ENCODE measurements at places on chromosomes 2 and 18.

DNA sequence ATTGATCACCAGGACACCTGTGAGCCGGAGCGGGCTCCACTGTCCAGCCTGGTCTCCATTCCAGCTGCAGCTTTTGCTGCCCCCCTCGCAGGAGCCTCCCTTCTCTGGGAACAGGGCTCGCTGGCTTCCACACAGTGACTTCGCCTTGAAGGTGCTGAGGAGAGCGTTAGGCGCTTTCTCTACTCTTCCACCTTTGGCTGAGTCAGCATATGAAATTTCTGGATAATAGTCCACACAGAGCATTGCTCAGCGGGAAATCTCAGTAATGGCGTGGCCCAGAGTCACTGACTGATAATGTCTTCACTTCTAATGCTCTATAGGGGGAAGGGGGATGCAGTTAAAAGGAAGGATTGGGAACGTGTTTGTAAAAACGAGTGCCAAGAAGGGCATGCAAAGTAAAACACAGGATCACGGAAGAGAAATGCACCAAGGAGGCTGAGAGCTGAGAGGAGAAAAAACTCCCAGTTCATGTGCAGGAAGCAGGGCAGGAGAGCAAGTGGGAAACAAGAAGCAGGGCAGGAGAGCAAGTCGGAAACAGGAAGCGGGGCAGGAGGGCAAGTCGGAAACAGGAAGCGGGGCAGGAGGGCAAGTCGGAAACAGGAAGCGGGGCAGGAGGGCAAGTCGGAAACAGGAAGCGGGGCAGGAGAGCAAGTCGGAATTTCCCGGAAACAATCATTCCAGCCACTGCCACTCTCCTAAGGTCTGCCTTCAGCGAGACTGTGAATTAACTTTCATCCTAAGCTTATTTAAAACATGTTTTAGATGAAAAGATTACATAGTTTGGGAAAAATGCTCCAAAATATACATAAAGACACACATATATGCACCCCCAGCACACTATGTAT lies 77.7 kb downstream of the MYT1L start:
- DNase-seq: no peak

- no peak for DNase-seq
These were observed 124.5 kb upstream of the BARD1 start for GRCh38 chr2:214934006-214934405.

GRCh38 chr2:36701391-36701795 lies 4.9 kb downstream of the VIT start:
- DNase-seq: no peak

DNA sequence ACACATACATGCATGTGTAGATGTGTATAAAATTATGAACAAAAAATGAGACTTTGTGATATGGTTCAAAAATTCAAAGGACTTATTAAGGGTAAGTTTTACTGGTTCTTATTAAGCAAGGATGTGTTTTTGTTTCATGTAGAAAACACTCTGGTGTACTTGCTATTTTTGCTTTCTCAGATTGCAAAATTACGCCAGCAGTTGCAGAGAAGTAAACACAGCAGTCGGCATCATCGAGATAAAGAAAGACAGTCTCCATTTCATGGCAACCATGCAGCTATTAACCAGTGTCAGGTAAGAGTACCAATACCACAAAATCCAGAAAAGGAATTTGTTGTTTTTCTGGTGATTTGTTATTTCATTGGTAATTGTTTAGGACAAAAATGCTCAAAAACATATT lies 91.3 kb downstream of the FAM117B start:
- no peak for DNase-seq

DNA sequence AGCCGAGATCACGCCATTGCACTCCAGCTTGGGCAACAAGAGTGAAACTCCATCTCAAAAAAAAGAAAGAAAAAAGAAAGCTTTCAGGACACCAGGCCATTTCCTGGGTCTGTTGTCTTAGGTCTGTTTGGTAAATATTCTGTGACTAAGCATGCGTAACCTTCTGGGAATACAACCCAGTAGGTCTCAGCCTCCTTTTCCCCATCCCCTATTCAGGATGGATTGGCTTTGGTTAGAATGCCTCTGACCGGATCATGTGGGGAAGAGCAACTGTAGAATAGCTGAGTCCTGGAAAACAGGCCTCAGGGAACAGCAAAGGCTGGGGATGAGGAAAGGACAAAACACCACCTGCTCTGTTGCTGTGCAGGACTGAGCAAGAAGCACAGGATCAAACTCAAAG lies 1.6 kb upstream of the PDCL3 start:
- no peak for DNase-seq

- no peak for DNase-seq
These were observed 552.9 kb downstream of the TDRD15 start for GRCh38 chr2:21676676-21677075.

- DNase-seq: no peak
These were observed 75.1 kb downstream of the SH3BP4 start for GRCh38 chr2:235026649-235027557.

DNA sequence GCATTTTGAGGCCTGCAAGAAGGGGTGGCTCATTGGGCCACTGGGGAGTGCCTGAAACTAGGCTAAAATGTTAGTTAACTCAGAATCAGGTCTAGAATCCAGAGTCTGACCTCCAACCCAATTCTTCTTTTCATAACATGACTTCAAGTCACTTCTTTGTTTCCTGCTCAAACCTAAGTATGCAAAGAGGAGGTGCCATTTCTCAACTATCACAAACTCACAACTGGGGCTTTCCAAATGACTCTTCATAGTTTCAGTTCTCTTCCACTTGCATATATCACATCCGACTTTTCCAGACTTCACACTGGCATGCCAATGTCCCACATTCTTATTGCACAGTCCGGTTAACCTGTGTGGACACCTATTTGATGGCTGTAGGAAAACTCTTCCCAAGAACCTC lies 211.6 kb downstream of the TCF4 start:
- DNase-seq: no peak

- no peak for DNase-seq
These were observed 4.7 kb upstream of the SATB2 start for GRCh38 chr2:199462347-199462955.

- peak; percentile 12 for DNase-seq
These were observed 11.5 kb downstream of the IGFBP5 start for GRCh38 chr2:216683846-216684245.

GRCh38 chr2:45072862-45073237 lies 63.6 kb upstream of the SIX2 start:
- DNase-seq: no peak

DNA sequence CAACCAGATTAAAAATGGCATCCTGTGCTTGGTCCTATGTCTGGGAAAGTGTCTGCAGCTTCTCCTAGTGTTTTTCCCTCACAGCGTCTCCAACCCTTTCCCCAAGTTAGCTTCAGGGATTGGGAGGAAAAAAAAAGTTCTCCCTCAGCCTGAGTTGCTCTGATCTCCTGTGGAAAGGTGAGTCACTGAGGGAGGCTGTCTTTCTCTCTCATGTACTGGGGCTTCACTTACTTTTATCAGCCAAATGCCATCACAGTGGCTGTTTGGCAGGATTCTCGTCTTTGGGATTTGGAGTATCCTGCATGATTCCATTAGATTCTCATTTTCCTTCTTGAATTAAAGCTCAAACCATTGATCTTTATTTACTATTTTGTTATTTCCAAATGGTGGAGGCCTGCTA lies 18.1 kb downstream of the GTF2A1L start:
- no peak for DNase-seq

GRCh38 chr2:108223573-108223972 lies 16.2 kb upstream of the SULT1C3 start:
- no peak for DNase-seq

DNA sequence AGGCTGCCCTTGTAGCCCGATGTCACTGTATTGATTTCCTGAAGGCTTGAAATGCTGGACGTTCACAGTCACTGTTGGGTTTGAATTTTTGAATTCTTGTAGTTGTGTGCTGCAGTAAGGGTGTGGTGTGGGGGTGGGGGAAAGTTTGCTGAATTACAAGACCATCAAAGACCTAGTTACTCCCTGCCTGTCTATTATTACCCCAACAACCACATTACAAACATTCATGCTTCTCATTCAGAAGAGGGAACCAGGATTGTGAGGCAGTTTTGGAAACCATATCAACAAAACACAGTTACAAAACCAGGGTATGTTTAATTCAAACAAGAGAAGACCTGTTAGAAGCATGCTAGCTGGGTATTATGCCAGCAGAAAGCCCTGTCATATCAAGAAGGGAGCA lies 85.8 kb downstream of the CLHC1 start:
- no peak for DNase-seq
